ENCODE measurements at places on chromosomes 6 and 20.
A peak's percentile ranks its signal among the peaks of the same experiment; 100 is the strongest.

GRCh38 chr6:157224178-157224950, 99.0 kb downstream of the TMEM242 start:
- no peak overlapping the region for H3K27ac ChIP-seq
- no peaks in the 10 kb centered on the region for H3K27me3 ChIP-seq
- H3K36me3 ChIP-seq = no peaks in the 10 kb centered on the region
- DNase-seq = no peak
- H3K4me3 ChIP-seq = no peak overlapping the region

- H3K4me3 ChIP-seq = no peak overlapping the region
- no peaks in the 10 kb centered on the region for H3K36me3 ChIP-seq
- DNase-seq = no peak
- no peak overlapping the region for H3K27ac ChIP-seq
- no peaks in the 10 kb centered on the region for H3K4me1 ChIP-seq
Observed at GRCh38 chr6:151761851-151762250, 45.6 kb upstream of the ESR1 start.

DNA sequence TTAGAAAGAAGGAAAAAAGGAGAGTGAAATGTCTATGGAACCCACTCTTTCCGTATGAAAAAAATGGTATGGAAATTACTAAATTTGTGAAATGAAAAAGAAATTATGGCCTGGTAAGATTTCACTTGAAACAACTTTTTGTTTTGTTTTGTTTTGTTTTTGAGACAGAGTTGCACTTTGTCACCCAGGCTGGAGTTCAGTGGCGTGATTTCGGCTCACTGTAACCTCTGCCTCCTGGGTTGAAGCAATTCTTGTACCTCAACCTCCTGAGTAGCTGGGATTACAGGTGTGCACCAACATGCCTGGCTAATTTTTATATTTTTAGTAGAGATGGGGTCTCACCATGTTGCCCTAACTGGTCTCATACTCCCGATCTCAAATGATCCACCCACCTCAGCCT, 17.8 kb upstream of the GSTA5 start:
- no peak overlapping the region for H3K27ac ChIP-seq
- no peaks in the 10 kb centered on the region for H3K36me3 ChIP-seq
- no peak overlapping the region for H3K4me3 ChIP-seq
- no peak for DNase-seq

DNA sequence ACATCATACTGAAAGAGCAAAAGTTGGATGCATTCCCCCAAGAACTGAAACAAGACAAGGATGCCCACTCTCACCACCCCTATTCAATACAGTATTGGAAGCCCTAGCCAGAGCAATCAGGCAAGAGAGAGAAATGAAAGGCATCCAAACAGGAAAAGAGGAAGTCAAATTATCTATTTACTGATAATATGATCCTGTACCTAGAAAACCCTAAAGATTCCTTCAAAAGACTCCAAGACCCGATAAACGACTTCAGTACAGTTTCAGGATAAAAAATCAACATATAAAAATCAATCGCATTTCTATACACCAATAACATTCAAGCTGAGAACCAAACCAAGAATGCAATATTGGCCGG, 14.5 kb downstream of the CDK19 start:
- H3K4me3 ChIP-seq = no peak overlapping the region
- H3K27ac ChIP-seq = no peak overlapping the region
- H3K36me3 ChIP-seq = no peaks in the 10 kb centered on the region
- H3K4me1 ChIP-seq = no peaks in the 10 kb centered on the region
- no peaks in the 10 kb centered on the region for H3K27me3 ChIP-seq

- H3K4me3 ChIP-seq = no peak overlapping the region
- peaks cover 8% of the 10 kb centered on the region for H3K4me1 ChIP-seq
- H3K27ac ChIP-seq = no peak overlapping the region
- H3K36me3 ChIP-seq = no peaks in the 10 kb centered on the region
- DNase-seq = no peak
Observed at GRCh38 chr6:24906314-24906713, 29.4 kb downstream of the RIPOR2 start.

GRCh38 chr6:90107771-90108282, 188.8 kb downstream of the BACH2 start:
- H3K4me1 ChIP-seq = no peaks in the 10 kb centered on the region
- no peak for DNase-seq
- H3K27me3 ChIP-seq = no peaks in the 10 kb centered on the region
- H3K27ac ChIP-seq = peak overlapping the region; percentile 26
- H3K4me3 ChIP-seq = no peak overlapping the region
- no peaks in the 10 kb centered on the region for H3K36me3 ChIP-seq

DNA sequence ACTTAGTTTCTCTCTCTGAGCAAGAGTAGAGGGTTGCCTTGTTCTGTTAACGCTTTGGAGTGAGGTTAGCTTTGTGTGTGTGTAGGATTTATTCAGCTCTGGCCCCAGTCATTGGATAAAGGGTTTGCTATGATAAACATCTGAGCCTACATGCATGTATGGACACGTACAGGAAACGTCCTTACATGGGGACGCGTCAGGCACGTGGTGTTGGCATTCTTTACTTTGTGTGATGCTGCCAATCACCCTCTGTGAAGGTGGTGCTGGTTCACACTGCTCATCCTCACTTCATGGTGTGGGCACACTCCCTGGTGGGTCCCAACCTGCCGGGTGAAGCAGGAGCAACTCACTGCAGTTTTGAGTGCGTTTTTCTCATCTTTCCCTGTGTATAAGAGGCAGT, 53.4 kb upstream of the CD93 start:
- no peak for DNase-seq
- no peaks in the 10 kb centered on the region for H3K4me1 ChIP-seq
- H3K36me3 ChIP-seq = no peaks in the 10 kb centered on the region
- no peaks in the 10 kb centered on the region for H3K27me3 ChIP-seq
- no peak overlapping the region for H3K4me3 ChIP-seq

GRCh38 chr20:40959325-40960092, 69.1 kb upstream of the TOP1 start:
- peaks cover 12% of the 10 kb centered on the region for H3K4me1 ChIP-seq
- no peaks in the 10 kb centered on the region for H3K36me3 ChIP-seq
- H3K4me3 ChIP-seq = no peak overlapping the region
- DNase-seq = no peak
- H3K27me3 ChIP-seq = no peaks in the 10 kb centered on the region

- H3K4me3 ChIP-seq = no peak overlapping the region
- peaks cover 97% of the 10 kb centered on the region for H3K27me3 ChIP-seq
- no peaks in the 10 kb centered on the region for H3K36me3 ChIP-seq
- peaks cover 2% of the 10 kb centered on the region for H3K4me1 ChIP-seq
- DNase-seq = peak; percentile 54
Observed at GRCh38 chr6:1618311-1619097, 8.8 kb downstream of the FOXC1 start.

- peaks cover 72% of the 10 kb centered on the region for H3K36me3 ChIP-seq
- H3K4me1 ChIP-seq = no peaks in the 10 kb centered on the region
- no peaks in the 10 kb centered on the region for H3K27me3 ChIP-seq
- no peak overlapping the region for H3K4me3 ChIP-seq
- DNase-seq = no peak
Observed at GRCh38 chr6:7200598-7201443, 93.1 kb downstream of the RREB1 start.

Data from endodermal cell (in vitro differentiated cells).